ENCODE measurements at places on chromosomes 2 and 18. TPM values are rescaled to one million over a fixed set of nuclear protein-coding genes. Genes with fewer than 3 reads are reported as not detected.

Gene FAP
- 2.6 TPM for total RNA-seq

Gene FASTKD2
- 23.0 TPM for total RNA-seq

Gene PJVK
- 2.4 TPM for total RNA-seq

Gene DSC1
- total RNA-seq: 345 TPM

Gene SERPINB12
- total RNA-seq: 80.1 TPM

Gene LIMS3
- 1.4 TPM for total RNA-seq

GRCh38 chr2:158325782-158326340 is 130.7 kb downstream of the CCDC148 start:
- H3K27ac ChIP-seq: no peak overlapping the region
- H3K36me3 ChIP-seq: no peaks in the 10 kb centered on the region
- DNase-seq: no peak
- no peaks in the 10 kb centered on the region for H3K27me3 ChIP-seq
- H3K4me1 ChIP-seq: no peaks in the 10 kb centered on the region
- H3K4me3 ChIP-seq: no peak overlapping the region

GRCh38 chr2:195586062-195586714 is 70.8 kb upstream of the SLC39A10 start:
- peaks cover 3% of the 10 kb centered on the region for H3K4me1 ChIP-seq
- H3K36me3 ChIP-seq: no peaks in the 10 kb centered on the region
- H3K4me3 ChIP-seq: no peak overlapping the region
- no peak for DNase-seq

DNA sequence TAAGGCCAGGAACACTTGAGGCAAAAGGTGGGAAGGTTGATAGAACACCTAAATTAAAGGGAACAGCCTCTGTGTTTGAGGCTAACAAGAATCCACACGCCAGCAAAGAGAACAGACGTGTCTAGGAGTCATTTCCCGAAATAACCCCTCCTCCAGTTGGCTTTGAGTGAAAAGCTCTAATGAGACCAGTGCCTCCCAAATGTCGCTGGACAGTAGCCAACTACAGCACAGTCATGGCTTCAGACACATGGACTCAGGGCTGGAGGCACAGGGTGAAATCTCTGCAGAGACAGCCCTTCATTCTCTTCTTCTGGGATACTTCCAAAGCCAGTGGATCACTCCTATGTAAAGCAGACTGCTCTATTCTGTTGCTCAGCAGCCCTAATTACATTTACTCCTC is 49.6 kb downstream of the SOWAHC start:
- peak overlapping the region; percentile 38 for H3K27ac ChIP-seq
- no peaks in the 10 kb centered on the region for H3K27me3 ChIP-seq
- H3K36me3 ChIP-seq: no peaks in the 10 kb centered on the region
- peaks cover 30% of the 10 kb centered on the region for H3K4me1 ChIP-seq
- H3K4me3 ChIP-seq: no peak overlapping the region

GRCh38 chr2:182618672-182619079 is 97.4 kb upstream of the DNAJC10 start:
- H3K4me3 ChIP-seq: no peak overlapping the region
- H3K4me1 ChIP-seq: no peaks in the 10 kb centered on the region
- no peak for DNase-seq
- H3K27ac ChIP-seq: no peak overlapping the region
- no peaks in the 10 kb centered on the region for H3K36me3 ChIP-seq

DNA sequence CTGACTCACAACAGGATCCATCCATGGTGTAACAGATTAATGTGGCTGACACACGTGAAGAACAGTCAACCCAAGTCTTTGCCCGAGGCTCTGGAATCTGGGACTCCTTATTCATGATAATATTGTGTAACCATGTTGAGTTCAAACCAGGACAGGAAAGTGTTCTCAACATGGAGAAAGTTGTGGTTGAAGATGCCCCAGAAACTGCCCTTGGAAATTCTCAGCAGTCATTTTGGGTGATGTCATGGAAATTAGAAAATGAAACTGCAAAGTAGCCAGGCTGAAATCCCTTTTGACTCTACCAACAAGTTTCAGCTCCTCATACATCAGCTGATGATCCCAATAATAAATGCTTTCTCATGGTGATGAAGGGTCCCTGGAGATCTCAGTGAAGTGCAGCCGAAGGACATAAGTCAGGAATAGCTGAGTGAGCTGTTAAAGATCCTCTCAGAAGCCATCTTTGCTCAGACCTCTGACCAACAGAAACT is 307.7 kb downstream of the TNS1 start:
- no peaks in the 10 kb centered on the region for H3K27me3 ChIP-seq
- no peaks in the 10 kb centered on the region for H3K36me3 ChIP-seq
- peak overlapping the region; percentile 79 for H3K27ac ChIP-seq
- H3K4me3 ChIP-seq: no peak overlapping the region

DNA sequence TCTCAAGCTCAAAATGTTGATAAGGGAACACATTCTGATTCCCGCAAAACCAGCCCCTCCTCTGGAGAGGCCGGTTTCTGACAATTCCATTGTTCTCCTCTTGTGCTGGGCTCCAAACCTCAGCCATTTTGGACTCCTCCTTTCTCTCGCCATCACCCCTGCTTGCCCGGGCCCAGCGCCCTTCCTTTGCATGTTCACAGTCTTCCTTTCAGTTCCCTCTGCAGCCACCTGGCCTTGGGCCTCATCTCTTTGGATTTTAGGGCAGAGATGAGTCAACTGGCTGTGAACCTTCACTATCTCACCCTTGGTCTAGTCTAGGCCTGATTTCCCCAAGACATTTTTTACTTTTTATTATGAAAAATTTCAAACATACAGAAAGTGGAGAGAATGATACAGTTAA is 155.9 kb upstream of the MAP3K20 start:
- peaks cover 3% of the 10 kb centered on the region for H3K4me1 ChIP-seq
- no peaks in the 10 kb centered on the region for H3K36me3 ChIP-seq
- no peak overlapping the region for H3K4me3 ChIP-seq
- DNase-seq: no peak
- no peaks in the 10 kb centered on the region for H3K27me3 ChIP-seq

DNA sequence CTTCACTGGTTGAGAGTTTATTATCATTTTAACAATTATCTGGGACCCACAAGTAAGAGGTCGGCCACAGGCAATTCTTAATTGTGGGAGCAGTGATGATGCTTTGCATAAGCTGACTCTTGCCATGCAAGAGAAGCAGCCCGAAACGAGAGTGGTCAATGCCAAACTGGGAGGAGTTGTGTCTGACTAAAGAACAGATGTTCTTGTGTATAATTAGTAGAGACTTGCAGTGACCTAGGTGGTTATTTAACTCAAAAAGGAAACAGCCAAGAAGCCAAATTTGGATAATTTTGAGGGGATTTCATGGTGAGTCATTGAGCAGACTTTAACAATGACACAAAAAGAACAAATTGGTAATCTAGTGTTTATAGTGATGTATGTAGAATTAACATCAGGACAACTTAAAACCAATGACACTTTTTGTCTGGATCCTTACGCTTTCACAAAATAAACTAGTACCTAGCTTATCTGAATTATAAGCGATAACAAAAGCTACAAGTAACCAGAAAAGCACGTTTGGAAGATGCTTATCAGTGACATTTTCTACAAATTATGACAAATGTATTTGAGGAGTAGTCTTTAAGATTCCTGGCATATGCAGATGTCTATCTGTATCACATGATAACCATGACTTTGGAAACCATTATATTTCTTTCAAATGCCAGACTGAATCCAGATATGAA is 184.7 kb upstream of the DLGAP1 start:
- H3K36me3 ChIP-seq: no peaks in the 10 kb centered on the region
- H3K27ac ChIP-seq: no peak overlapping the region
- no peak overlapping the region for H3K4me3 ChIP-seq
- no peak for DNase-seq

DNA sequence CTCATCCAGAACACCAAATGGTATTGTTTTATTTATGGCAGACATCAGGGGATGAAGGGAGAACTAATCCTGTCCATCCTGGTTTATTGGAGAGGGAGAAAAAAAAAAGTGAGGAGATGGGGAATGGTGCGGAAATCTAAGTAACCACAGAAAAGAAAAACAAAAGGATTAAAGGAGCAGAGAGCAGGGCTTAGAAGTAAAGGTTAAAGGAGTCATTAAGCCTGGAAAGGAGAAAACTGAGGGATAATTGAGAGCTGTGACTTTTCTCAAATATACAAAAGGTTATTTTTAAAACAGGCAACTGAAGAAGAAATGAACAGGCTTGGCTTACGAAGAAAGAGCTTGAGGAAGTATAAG is 127.2 kb upstream of the PPP1CB start:
- DNase-seq: no peak
- H3K4me1 ChIP-seq: peaks cover 59% of the 10 kb centered on the region
- H3K36me3 ChIP-seq: no peaks in the 10 kb centered on the region
- H3K27me3 ChIP-seq: no peaks in the 10 kb centered on the region

DNA sequence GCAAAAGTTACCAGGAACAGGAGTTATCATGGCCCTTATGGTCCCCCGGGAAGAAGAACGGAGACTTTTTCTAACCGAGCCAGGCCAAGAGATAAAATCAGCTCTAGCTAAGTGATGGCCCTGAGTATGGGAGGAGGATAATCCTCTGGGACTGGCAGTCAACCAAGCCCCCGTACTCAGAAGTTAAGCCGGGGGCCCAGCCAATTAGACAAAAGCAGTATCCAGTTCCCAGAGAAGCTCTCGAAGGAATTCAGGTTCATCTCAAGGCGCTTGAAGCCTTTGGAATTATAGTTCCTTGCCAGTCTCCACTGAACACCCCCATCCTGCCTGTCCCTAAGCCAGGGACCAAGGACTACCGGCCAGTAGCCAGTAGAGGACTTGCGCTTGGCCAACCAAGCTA is 365.3 kb upstream of the TCF4 start:
- H3K27ac ChIP-seq: no peak overlapping the region
- no peaks in the 10 kb centered on the region for H3K4me1 ChIP-seq
- no peak overlapping the region for H3K4me3 ChIP-seq
- H3K36me3 ChIP-seq: no peaks in the 10 kb centered on the region
- H3K27me3 ChIP-seq: no peaks in the 10 kb centered on the region
- no peak for DNase-seq

GRCh38 chr2:153145470-153145978 is 333.0 kb downstream of the RPRM start:
- H3K36me3 ChIP-seq: no peaks in the 10 kb centered on the region
- no peaks in the 10 kb centered on the region for H3K4me1 ChIP-seq
- H3K27me3 ChIP-seq: no peaks in the 10 kb centered on the region
- DNase-seq: no peak

DNA sequence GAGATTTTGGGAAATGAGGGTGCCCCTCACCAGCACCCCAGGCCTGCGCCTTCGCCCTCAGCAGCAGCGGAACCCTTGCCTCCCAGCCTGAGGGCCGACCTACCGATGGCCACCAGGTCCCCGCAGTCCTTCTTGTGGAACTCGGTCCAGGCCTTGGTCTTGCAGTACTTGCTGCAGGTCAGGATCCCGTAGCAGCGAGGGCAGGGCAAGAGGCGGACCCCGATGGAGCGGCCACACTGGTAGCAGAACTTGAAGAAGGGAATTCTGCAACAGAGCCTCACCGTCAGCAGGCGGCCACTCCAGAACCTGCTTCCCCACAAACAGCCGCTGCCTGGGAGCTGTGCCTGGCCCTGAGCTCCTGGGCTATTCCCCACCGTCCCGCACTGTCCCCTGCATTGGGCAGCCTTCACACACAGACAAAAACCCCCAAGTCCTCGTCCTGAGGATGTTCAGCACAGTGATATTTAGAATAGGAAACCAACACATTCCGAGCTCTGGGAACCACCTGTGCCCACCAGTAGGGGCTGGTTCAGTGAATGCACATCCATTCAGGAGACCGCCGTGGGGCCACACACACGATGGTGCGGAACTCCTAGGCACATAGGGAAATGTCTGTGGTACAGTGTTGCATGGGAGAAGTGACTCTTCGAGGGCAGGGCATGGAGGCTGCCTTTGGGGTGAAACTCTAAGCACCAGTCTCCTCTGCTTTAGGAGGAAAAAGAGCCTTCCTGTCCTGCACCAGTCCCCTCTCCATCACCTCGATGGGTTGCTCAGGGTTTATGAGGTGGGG is 45.6 kb downstream of the GPC1 start:
- DNase-seq: peak; percentile 69
- H3K4me3 ChIP-seq: no peak overlapping the region
- H3K4me1 ChIP-seq: no peaks in the 10 kb centered on the region

- H3K27me3 ChIP-seq: no peaks in the 10 kb centered on the region
- no peak overlapping the region for H3K27ac ChIP-seq
- peaks cover 7% of the 10 kb centered on the region for H3K4me1 ChIP-seq
- no peaks in the 10 kb centered on the region for H3K36me3 ChIP-seq
- no peak overlapping the region for H3K4me3 ChIP-seq
- DNase-seq: no peak
Measured at GRCh38 chr2:70371753-70372152, 69.9 kb upstream of the FAM136A start.

DNA sequence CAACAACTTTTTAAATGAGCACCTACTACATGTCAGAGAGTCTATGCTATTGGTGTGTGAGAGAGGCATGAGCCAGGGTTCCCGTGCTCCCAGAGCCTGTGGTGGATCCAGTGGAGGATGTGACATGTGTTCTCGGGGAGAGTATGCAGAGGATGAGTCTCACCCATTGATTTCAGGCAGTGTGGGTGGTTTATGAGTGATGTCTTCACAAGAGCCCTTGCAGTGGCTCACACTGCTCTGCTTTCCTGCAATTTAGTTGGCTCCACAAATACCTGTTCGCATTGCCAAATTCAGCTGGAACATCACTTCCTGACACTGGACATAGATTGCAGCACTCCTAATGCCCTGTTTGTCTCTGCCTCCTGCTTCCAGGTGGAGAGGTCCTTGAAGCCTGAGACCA is 243.6 kb upstream of the CXCR4 start:
- DNase-seq: no peak
- no peaks in the 10 kb centered on the region for H3K27me3 ChIP-seq
- no peaks in the 10 kb centered on the region for H3K36me3 ChIP-seq
- H3K27ac ChIP-seq: no peak overlapping the region

DNA sequence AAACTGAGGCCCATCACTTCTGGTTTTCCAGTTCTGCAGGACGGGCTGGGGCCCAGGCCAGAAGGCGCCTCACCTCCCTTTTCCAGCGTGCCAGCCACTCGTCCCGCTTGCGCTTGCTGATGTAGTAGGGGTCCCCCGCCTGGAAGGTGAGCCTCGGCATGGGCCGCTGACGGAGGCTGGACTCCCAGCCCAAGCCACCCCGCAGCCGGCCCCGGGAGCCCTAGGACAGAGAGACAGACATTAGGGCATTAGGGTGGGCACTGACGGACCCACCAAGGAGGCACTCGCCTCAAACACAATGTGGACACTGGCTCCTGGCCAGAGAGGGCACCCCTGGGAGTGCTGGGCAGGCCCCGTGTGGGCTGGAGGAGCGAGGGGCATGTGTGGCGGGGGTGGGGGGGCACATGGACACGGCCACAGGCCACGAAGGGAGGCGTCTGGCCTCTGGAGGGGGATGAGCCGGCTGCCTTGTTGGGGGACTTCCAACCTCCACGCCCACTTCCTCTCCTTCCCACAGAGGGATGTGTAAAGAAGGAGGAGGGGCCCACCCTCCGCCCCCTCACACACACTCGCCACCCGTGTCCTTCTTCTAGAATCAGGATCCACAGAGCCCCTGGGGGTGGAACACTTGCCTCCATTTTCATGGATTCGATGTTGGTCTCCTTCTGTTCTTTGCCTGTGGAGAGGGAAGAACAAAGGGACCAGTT is 66.7 kb downstream of the DNMT3A start:
- peak overlapping the region; percentile 10 for H3K27ac ChIP-seq
- no peak overlapping the region for H3K4me3 ChIP-seq
- peaks cover 14% of the 10 kb centered on the region for H3K36me3 ChIP-seq

GRCh38 chr2:28586867-28587266 is 91.0 kb downstream of the PLB1 start:
- H3K27me3 ChIP-seq: no peaks in the 10 kb centered on the region
- no peaks in the 10 kb centered on the region for H3K36me3 ChIP-seq
- no peak overlapping the region for H3K4me3 ChIP-seq
- DNase-seq: no peak
- H3K4me1 ChIP-seq: peaks cover 18% of the 10 kb centered on the region
- no peak overlapping the region for H3K27ac ChIP-seq

GRCh38 chr2:233965032-233965603 is 47.9 kb downstream of the TRPM8 start:
- no peak for DNase-seq
- no peak overlapping the region for H3K27ac ChIP-seq
- no peak overlapping the region for H3K4me3 ChIP-seq
- no peaks in the 10 kb centered on the region for H3K4me1 ChIP-seq

Measured in suprapubic skin (tissue), 4 donors.